ENCODE measurements at places on chromosomes 7 and 10.

DNA sequence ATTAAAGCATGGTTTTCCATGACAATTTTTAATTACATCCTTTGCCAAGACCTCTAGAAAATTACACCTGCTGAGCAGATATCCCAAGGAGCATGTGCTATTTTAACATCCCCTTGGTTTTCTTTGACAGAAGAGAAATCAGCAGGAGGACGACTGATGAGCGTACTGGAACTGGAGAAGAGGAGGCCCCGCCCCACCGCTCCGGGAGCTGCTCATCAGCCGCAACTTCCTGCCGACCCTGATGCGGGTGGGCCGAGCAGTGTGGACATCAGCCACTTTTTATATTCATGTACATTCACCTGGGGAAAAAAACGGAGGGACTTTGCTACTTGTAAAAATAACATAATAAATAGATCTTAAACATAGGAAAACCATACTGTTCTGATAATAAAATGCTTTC lies 54.2 kb downstream of the CDC123 start:
- DNase-seq: no peak

DNA sequence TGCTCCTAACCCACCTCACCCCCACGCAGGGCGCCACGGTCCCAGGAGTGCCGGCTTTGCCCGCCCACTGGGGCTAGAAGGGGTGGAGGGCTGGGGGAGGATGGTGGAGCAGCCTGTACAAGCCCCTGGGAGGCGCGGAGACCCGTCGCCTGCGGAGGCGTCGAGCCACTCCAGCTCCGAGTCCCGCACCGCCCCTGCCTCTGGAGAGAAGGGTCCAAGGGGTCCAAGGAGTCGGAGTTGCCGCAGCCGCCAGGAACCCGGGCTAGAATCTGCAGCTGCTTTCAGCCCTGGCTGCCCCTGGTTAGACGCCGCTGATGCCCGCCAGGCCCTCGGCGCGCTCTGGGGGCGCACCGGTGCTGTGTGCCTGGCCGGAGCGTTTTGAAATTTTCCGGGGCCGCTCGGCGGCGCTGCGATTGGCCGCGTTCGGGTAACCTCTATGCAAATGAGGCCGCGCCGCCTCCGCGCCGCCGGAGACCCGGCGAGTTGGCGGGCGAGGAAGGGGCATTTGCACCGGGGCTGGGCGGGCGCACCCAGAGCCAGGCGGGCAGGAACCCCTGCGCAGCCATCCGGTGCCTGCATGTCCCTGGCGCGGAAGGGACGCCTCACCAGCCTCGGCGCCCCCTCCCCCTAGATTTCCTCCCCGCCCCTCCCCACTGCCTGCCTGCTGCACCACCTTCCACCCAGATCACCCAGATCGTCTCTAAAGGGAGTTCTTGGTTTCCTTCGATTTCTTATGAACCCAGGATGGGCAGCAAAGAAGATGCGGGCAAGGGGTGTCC lies at the start of gene HMX2:
Gene HMX2, plus strand, starts transcription at position 502 of the 779 bp plus-strand sequence. Its CDS starts 243 bp downstream, at position 745.
- DNase-seq: no peak

DNA sequence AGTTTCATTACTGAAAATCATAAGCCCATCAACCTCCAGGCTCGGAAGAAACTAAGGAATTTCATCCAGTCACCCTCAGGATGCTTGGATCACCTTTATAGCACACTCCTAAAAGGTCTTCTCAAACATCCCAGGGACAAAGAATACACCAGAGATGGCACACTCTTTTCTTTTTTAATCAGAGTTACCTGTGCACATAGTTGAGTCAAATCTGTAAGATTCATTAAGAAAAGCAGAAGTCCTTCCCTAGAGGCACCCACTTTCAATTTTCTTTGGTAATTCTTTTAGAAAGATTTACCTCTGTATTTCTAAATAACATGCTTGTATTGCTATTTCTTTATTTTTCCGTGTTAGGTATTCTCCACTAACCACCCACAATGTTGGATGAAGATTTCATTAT lies 50.6 kb upstream of the IL6 start:
- DNase-seq: no peak

DNA sequence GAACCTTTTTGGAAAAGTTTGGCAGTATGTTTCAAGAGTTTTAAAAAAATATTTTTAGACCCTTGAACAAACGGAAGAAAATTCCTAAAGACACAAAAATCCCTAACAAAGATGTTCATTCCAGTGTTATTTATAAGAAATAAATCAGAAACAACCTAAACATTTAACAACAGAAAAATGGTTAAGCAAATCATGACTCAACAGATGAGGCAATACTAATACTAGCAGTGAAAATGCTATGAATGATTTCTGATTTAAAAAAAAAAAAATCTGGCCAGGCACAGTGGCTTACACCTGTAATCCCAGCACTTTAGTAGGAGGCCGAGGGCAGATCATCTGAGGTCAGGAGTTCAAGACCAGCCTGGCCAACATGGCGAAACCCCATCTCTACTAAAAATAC lies 61.0 kb downstream of the ARHGAP12 start:
- DNase-seq: no peak

DNA sequence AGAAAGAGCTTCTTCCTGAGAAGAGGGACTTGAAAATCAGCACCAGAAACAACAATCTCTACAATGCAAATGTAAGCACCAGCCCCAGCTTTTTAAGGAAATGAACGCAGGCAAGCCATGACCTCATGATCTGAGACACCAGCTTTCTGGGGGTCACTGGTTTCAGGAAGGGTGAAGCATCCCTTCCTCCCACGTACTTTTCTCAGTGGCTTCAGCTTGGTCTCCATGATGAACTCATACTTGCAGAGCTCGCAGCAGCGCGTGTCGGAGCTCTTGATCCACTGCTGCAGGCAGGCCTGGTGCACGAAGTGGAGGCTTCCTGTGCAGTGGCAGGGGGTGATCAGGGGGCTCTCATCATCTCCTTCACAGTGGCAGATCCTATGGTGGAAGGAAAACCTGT lies 87.0 kb downstream of the ALOX5 start:
- no peak for DNase-seq

- DNase-seq: no peak
Measured at GRCh38 chr10:52252307-52252706, 61.8 kb upstream of the DKK1 start.

- no peak for DNase-seq
Measured at GRCh38 chr10:130394832-130395231, 258.6 kb downstream of the GLRX3 start.

DNA sequence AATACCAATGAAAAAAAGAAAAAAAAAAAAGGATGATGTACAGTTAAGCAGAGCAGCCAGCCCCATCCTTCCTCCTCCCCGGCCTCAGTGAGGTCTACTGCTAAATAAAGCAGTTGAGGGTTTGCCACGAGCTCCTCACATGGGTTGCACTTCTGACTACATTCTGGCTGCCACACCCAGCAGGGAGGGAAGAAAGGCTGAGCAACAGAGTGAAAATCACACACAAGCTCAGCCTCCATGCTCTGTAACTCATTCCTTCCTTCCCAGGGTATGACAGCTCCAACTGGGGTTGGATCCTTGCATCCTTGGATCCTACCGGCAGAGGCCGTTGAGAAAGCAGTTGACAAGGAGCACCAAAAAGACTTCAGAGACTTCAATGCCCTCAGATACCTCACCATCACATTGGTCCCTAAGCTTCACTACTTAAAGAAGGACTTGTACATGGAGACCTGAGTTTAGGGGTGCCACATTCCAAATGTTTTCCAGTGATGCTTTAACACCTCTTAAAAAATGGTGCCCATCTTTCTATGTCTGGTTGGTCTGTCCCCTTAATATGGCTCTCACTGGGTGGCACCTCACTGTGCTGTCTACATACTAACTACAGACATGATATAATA lies 52.9 kb upstream of the PIK3CG start:
- no peak for DNase-seq

GRCh38 chr7:17845197-17845547 lies 95.1 kb downstream of the SNX13 start:
- DNase-seq: no peak

All from RKO (cell line).